ENCODE measurements at places on chromosomes 16 and 17.
A peak's percentile ranks its signal among the peaks of the same experiment; 100 is the strongest.

DNA sequence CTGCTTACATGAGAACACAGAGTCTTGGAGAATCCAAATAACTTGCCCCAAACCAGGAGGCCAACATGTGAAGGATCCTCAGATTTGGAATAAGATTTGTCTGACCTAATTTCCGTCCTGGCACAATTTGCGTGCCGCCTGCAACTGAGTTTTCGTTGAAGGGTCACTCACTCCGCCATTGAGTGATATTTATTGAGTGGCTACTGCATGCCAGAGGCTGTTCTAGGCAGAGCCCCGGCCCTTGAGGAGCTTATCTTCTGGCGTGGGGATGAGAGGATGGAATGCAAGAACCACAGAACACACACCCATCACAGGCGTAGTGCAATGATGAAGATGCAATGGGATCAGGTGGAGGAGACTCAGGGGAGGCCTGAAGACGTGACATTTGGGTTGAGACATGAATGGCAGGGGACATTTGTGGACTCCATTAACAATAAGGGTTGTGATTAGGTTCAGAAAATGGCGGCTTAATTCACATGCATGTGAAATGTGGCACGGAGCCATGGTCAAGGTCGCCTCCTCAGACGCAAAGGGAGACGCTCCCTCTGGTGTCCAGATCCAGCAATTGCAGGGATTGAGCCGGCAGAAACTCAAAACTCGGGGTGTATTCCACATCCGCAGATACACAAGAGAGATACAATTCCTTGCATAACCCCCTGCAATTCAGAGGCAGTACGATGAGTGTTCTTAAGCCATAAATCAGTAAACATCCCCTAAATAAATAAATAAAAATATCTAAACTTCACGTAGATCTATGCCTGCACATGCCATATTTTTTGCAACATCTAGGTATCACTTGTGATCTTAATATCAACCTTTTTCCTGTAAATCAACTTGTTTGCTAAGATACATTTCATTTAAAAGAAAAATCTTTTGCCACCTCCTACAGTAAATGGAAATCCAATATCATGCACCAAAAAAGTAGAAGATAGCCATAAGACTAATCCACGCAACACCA is 57.9 kb upstream of the CACNG4 start:
- peaks cover 5% of the 10 kb centered on the region for H3K36me3 ChIP-seq
- DNase-seq, result peak; percentile 34
- H3K27me3 ChIP-seq, result peaks cover 26% of the 10 kb centered on the region
- H3K4me3 ChIP-seq, result no peak overlapping the region
- H3K27ac ChIP-seq, result peak overlapping the region; percentile 10

DNA sequence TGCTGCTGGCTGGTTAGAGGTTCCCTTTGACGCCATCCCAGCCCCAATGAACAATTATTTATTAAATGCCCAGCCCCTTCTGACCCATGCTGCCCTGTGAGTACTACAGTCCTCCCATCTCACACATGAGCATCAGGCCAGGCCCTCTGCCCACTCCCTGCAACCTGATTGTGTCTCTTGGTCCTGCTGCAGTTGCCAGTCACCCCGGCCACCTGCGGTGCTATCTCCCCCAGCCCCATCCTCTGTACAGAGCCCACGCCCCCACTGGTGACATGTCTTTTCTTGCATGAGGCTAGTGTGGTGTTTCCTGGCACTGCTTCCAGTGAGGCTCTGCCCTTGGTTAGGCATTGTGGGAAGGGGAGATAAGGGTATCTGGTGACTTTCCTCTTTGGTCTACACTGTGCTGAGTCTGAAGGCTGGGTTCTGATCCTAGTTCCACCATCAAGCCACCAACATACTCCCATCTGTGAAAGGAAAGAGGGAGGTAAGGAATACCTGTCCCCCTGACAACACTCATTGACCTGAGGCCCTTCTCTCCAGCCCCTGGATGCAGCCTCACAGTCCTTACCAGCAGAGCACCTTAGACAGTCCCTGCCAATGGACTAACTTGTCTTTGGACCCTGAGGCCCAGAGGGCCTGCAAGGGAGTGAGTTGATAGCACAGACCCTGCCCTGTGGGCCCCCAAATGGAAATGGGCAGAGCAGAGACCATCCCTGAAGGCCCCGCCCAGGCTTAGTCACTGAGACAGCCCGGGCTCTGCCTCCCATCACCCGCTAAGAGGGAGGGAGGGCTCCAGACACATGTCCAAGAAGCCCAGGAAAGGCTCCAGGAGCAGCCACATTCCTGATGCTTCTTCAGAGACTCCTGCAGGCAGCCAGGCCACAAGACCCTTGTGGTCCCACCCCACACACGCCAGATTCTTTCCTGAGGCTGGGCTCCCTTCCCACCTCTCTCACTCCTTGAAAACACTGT is 11.3 kb downstream of the CX3CL1 start:
- no peak overlapping the region for H3K27ac ChIP-seq
- no peak overlapping the region for H3K4me3 ChIP-seq
- no peak for DNase-seq
- no peaks in the 10 kb centered on the region for H3K36me3 ChIP-seq
- H3K27me3 ChIP-seq, result peaks cover 2% of the 10 kb centered on the region

GRCh38 chr16:87681981-87682570 is 79.8 kb downstream of the JPH3 start:
- H3K36me3 ChIP-seq, result no peaks in the 10 kb centered on the region
- DNase-seq, result no peak
- H3K4me1 ChIP-seq, result peaks cover 6% of the 10 kb centered on the region
- H3K27ac ChIP-seq, result no peak overlapping the region

DNA sequence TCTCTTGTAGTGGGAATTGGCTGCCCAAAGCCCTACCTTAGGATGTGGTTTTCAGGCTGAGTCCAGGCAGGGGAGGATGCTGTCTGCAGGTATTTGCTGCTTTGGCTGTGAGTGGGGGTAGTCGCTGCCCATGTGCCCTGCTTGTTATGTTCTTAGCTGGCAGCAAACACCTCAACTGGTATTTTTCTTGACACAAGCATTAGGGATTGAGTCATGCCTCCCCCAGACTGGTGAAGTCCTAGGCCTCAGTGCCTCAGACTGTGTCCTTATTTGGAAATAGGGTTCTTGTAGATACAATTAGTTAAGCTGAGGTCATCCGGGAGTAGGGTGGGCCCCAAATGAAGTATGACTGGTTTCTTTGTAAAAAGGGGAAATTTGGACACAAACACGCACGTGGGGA is 808.3 kb upstream of the EEF2KMT start:
- DNase-seq, result no peak
- H3K4me3 ChIP-seq, result no peak overlapping the region
- no peaks in the 10 kb centered on the region for H3K36me3 ChIP-seq
- no peaks in the 10 kb centered on the region for H3K4me1 ChIP-seq
- no peak overlapping the region for H3K27ac ChIP-seq

- no peak overlapping the region for H3K27ac ChIP-seq
- H3K4me1 ChIP-seq, result peaks cover 22% of the 10 kb centered on the region
- no peaks in the 10 kb centered on the region for H3K36me3 ChIP-seq
- DNase-seq, result no peak
- no peak overlapping the region for H3K4me3 ChIP-seq
Measured at GRCh38 chr17:8742819-8743218, 1.8 kb downstream of the CCDC42 start.

DNA sequence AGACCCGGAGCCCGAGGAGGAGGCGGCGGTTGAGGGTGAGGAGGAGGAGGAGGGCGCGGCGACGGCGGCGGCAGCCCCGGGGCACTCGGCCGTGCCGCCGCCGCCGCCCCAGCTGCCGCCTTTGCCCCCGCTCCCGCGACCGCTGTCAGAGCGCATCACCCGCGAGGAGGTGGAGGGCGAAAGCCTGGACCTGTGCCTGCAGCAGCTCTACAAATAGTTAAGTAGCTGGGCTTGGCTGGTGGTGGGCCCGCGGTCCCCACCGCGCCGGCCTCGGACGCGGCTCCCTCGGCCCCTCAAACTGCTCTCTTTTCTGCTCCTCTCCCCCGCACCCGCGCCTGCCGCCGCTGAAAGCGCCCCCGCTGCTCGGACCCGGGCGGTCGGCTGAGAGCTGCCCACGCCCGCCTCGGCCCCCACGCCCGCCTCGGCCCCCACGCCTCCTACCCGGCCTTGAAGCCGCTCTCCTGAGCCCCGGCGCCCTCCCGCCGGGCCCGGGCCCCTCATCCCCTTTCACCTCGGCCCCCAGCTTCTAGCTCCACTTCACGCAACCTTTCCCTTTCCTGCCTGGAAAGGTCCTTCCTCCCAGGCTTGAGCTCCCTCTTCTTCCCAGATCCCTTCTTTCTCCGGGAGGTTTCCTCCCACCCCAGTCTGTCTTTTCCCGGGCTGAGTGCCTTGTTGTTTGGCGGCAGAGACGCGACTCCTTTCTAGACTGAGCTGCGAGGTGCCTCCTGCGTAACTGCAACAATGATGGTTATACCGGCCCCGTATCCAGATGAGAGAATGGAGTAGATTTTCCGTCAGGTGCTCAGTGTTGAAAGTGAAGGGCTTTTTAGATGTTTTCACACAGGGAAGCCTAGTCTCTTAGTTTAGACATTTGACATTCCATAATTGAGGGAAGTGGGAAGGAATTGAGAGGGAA is 850 bp downstream of the PPM1E start:
- DNase-seq, result no peak
- peaks cover 57% of the 10 kb centered on the region for H3K27me3 ChIP-seq
- H3K4me3 ChIP-seq, result peak overlapping the region; percentile 99
- peaks cover 10% of the 10 kb centered on the region for H3K36me3 ChIP-seq

DNA sequence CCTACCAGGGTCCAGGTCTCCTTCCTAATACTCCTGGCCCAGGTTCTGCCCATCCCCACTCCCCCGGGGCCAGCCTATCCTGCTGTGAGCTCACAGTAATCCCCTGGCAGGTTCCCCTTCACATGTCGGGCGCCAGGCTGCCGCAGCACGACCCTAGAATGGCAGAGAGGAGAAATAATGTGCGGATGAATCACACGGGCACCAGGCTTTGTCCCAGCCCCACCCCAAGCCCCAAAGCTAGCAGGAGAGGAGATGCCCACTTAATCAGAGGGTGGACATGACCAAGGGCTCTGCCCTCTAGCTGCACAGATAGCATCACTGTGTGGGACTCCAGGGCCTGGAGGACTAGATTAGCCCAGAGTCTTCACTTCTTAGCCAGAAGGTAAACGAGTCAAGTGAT is 39.5 kb downstream of the ST3GAL2 start:
- no peak overlapping the region for H3K27ac ChIP-seq
- no peak overlapping the region for H3K4me3 ChIP-seq
- no peak for DNase-seq
- H3K36me3 ChIP-seq, result peaks cover 2% of the 10 kb centered on the region
- no peaks in the 10 kb centered on the region for H3K27me3 ChIP-seq
- H3K4me1 ChIP-seq, result peaks cover 15% of the 10 kb centered on the region

DNA sequence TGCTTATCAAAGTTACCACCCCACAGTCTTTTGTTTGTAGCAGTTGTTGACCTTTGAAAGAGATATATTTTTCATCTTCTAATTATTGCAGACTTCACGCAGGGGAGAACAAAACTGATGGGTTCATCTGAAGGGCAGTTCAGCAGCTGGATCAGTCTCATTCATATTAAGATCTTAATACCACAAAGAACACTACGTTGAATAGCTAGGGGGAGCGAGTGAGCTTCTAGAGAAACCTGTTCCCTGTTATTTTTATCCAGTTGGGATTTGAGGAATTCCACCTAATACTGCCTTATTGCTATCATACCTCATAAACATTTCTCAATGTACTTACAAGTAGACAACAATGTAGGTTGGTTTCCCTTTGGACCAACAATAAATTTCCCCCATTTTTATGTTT is 306.1 kb upstream of the KIF2B start:
- H3K4me3 ChIP-seq, result no peak overlapping the region
- H3K27me3 ChIP-seq, result no peaks in the 10 kb centered on the region
- no peaks in the 10 kb centered on the region for H3K4me1 ChIP-seq

- H3K27me3 ChIP-seq, result no peaks in the 10 kb centered on the region
- H3K36me3 ChIP-seq, result peaks cover 3% of the 10 kb centered on the region
- H3K4me1 ChIP-seq, result peaks cover 8% of the 10 kb centered on the region
- no peak overlapping the region for H3K27ac ChIP-seq
Measured at GRCh38 chr17:78208486-78208885, 5.6 kb upstream of the BIRC5 start.

GRCh38 chr16:4309833-4310266 is 6.0 kb upstream of the GLIS2 start:
- peaks cover 11% of the 10 kb centered on the region for H3K27me3 ChIP-seq
- H3K4me1 ChIP-seq, result peaks cover 25% of the 10 kb centered on the region
- H3K36me3 ChIP-seq, result peaks cover 2% of the 10 kb centered on the region
- H3K27ac ChIP-seq, result no peak overlapping the region

- DNase-seq, result no peak
- no peaks in the 10 kb centered on the region for H3K27me3 ChIP-seq
- peaks cover 27% of the 10 kb centered on the region for H3K4me1 ChIP-seq
- H3K4me3 ChIP-seq, result no peak overlapping the region
- no peaks in the 10 kb centered on the region for H3K36me3 ChIP-seq
Measured at GRCh38 chr17:43396491-43397060, 2.2 kb upstream of the ARL4D start.

DNA sequence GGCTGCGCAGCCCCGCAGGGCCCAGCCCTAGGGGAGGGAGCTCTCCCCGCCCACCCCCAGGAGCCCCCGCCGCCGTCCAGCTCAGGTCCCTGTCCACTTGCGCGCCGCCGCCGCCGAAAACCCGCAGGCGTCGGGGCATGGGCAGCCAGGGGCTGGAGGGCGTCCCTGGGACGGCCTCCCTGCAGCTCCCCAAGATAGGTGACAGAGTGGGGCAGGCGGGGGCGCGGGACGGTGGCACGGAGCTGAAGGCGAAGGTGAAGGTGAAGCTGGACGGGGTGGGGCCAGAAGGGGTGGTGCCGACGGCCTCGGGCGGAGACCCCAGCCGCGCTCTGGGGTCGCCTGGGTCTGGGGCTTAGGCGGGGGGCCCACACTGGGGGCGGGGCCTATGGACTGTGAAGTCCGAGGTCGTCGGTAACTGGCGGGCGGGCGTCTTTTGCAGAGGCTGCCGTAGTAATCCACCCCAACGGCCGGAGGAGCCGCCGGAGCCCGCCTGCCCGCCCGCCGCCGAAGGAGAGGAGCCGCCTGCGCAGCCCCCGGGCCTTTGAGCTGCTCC is 27.2 kb downstream of the SREBF1 start:
- no peak for DNase-seq
- no peaks in the 10 kb centered on the region for H3K36me3 ChIP-seq
- no peaks in the 10 kb centered on the region for H3K27me3 ChIP-seq
- H3K4me1 ChIP-seq, result peaks cover 10% of the 10 kb centered on the region
